ENCODE measurements at places on chromosomes 16 and 17. TPM values are rescaled to one million over a fixed set of nuclear protein-coding genes. Genes with fewer than 3 reads are reported as not detected.

The SOX15 gene
- 2.0 TPM for total RNA-seq

The CD300LB gene
- not detected for total RNA-seq

The ORC6 gene
- total RNA-seq = 72.3 TPM

DNA sequence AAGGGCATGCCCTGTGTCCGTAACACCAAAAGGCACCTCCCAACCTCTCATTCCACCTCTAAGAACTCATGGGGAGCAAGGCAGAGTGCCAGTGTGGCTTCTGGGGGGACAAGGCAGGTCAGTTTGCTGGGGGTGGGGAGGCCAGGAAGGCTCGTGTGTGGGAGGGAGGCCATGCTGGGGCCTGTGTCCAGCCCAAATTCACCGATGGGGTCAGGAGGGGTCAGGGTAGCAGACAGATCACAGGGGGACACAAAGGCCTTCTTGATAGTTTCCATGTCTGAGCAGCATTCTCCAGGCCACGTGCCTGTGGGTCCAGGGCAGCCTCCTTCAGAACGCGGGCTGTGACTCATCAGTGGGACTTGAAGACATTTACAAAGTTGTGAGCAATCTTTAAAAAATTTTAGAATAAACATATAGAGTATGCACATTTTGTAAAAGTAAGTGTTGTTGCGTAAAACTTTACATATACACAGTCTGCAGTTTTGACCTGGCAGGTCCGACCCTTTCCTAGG lies 20.9 kb downstream of the SPACA3 start:
- peak; percentile 69 for DNase-seq

- peak; percentile 55 for DNase-seq
These were observed 781 bp downstream of the ARHGDIA start for GRCh38 chr17:81870131-81870980.

All from A172 (cell line).